Progenitor cell of endocrine pancreas (in vitro differentiated cells): ENCODE measurements at places on chromosomes 4 and X. TPM values are rescaled to one million over a fixed set of nuclear protein-coding genes. Genes with fewer than 3 reads are reported as not detected.

- H3K4me3 ChIP-seq = no peak overlapping the region
- no peak for DNase-seq
- H3K27me3 ChIP-seq = no peaks in the 10 kb centered on the region
- no peak overlapping the region for H3K27ac ChIP-seq
Measured at GRCh38 chr4:90543419-90544170, 416.4 kb downstream of the CCSER1 start.

DNA sequence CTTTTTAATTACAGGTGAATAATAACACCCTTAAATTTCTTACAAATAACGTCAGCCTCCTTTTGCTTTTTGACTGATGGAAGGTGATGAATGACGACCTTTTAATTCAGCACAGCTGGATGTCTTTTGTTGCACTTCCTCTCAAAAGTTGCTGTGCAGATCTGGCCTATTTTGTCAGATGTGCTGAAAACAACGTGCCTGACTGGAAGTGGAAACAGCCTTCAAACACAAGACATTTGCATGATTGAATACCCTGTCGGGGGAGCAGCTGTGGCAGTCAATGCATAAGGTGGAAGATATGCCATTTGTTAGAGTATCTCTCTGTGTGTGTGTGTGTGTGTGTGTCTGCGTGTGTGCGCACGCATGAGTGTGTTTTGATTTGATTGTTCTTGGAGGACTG is 579.7 kb downstream of the SPRY1 start:
- H3K4me1 ChIP-seq = peaks cover 18% of the 10 kb centered on the region
- H3K27ac ChIP-seq = peak overlapping the region; percentile 22
- no peak overlapping the region for H3K4me3 ChIP-seq
- no peaks in the 10 kb centered on the region for H3K27me3 ChIP-seq
- peaks cover 1% of the 10 kb centered on the region for H3K36me3 ChIP-seq

DNA sequence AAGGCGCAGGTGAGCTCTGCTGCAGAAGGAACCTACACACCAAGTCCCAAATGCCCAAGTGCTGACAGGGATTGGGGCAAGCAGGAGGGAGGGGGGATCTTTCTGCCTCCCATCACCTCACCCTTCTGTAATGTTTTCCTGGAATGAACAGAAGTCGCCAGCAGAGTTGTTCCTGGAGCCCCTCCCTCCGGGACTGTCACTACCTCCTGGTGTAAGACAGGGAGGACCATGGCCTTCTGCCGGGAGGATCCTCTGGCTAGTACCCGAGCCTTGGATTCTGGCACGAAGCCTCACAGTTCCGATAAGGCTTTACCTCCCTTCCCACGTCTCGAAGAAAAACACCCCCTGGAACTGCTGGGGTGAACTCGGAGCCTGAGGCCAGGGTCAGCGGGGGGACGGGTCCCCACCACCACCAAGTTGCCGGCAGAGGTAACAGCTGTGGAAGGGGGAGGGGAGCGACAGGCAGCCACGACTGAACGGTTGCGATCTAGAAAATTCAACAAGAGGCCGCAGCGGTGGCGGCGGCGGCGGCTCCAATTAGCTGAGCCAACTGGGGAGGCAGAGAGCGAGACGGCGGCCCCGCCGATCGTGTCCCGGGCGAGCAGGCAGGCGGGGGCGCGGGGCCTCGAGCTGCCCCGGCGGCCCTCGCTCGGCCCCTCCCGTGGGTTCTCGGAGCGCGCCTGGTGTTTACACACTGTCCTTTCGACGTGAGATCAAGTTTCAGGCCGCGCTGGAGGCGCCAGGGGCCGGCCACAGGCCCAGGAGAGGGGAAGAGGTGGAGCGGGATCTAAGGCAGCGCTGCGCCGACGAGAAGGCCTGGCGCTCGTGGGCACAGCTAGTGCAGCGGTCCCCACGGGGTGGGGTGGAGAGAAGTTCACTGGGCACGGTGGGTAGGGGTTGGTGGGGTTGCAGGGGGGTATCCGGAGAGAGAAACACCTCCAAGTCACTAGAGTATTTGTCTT is 53.7 kb upstream of the BCOR start:
- peaks cover 38% of the 10 kb centered on the region for H3K27me3 ChIP-seq
- peaks cover 3% of the 10 kb centered on the region for H3K36me3 ChIP-seq
- no peak for DNase-seq
- no peak overlapping the region for H3K27ac ChIP-seq
- peaks cover 14% of the 10 kb centered on the region for H3K4me1 ChIP-seq
- H3K4me3 ChIP-seq = peak overlapping the region; percentile 24

DNA sequence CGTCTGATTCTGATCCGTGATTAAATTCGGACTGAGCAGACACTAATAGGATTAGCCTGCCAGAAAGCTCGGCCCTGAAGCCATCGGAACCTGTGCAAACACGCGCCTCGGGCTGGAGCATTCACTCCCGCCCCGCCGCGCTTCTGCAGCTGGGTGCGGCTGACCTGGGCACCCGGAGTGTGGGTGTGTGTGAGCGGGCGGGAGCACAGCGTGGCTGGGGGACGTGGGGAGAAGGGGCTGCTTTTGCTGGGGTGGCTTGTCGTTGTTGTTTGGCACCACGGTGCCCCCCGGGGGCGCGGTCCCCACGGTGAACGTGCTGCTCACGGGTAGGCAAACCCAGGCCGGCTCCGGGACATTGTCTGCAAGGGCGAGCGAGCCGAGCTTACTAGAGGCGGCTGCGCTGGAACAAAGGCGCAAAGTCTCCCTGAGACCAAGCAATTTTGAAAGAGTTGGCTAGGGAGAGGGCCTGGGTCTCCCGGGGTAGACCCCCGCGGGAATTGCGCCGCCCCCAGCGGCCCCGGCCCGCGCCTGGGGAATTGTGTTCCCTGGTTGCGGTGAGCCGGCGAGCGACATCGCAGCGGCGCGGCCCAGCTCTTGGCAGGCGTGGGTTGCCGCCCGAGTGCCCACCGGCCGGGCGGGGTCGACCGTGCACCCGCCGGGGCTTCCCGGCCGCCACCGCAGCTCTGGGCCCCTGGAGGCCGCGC is 1.4 kb downstream of the MAMLD1 start:
- H3K4me3 ChIP-seq = peak overlapping the region; percentile 69
- peaks cover 15% of the 10 kb centered on the region for H3K4me1 ChIP-seq

- no peak for DNase-seq
- H3K36me3 ChIP-seq = peaks cover 7% of the 10 kb centered on the region
- no peak overlapping the region for H3K4me3 ChIP-seq
- H3K27me3 ChIP-seq = no peaks in the 10 kb centered on the region
Measured at GRCh38 chrX:85026170-85026569, 22.5 kb downstream of the APOOL start.

GRCh38 chr4:83890231-83890630 is 354.3 kb downstream of the GPAT3 start:
- H3K27me3 ChIP-seq = peaks cover 9% of the 10 kb centered on the region
- peaks cover 3% of the 10 kb centered on the region for H3K4me1 ChIP-seq
- no peak overlapping the region for H3K4me3 ChIP-seq
- H3K27ac ChIP-seq = no peak overlapping the region
- no peak for DNase-seq

Gene SMR3A
- total RNA-seq = not detected in 2 replicates

Gene PRR32
- total RNA-seq = not detected in 2 replicates
